A549 (cell line): ENCODE measurements at places on chromosomes 5 and 9. TPM values are rescaled to one million over a fixed set of nuclear protein-coding genes. Genes with fewer than 3 reads are reported as not detected.

DNA sequence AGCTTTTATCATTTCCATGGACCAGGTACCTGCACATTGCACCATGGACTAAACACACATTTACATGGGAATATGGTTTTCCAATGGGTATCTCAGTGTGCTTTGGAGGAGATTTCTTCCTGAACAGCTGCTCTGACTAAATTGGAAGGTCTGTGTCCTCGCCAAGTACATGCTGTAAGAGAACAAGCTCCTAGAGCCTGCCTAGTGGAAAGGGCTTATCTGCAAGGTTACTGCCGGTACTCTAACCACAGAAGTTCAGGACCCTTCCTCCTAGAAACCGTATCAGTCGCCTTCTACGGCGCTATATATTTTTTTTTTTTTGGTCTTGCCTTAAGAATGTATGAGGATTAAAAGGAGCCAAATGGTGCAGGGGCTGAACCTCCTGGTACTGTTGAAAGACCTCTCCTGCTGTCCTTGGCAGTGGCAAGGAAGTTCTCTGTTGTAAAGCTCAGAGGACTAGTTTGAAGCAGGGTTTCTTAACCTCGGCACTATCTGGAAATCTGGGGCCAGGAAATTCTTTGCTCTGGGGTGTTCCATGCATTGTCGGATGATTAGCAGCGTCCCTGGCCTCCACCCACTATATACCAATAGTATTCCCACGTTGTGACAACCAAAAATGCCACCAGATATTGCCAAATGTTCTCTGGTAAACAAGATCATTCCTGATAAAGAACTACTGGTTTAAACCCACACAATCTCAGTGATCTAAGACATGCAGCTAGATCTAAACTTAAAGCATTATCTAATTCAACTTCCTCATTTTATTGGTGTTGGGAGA lies 107.4 kb downstream of the FBXO38 start:
- DNase-seq, result no peak

- no peak for DNase-seq
These were observed 17.7 kb upstream of the FTMT start for GRCh38 chr5:121834021-121834420.

LCN12 gene
- 2.8 to 3.6 TPM (median 3.0 TPM) in 3 replicates for polyA plus RNA-seq

- DNase-seq, result no peak
These were observed 6.6 kb upstream of the PHYHD1 start for GRCh38 chr9:128913995-128914772.

GRCh38 chr5:107284822-107285525 lies 385.8 kb downstream of the EFNA5 start:
- DNase-seq, result peak; percentile 57

DMRT3 gene
- polyA plus RNA-seq, result not detected in 3 replicates

GRCh38 chr5:169873642-169874041 lies 106.7 kb downstream of the INSYN2B start:
- DNase-seq, result no peak

- no peak for DNase-seq
These were observed 16.4 kb upstream of the OMD start for GRCh38 chr9:92440751-92441046.

DNA sequence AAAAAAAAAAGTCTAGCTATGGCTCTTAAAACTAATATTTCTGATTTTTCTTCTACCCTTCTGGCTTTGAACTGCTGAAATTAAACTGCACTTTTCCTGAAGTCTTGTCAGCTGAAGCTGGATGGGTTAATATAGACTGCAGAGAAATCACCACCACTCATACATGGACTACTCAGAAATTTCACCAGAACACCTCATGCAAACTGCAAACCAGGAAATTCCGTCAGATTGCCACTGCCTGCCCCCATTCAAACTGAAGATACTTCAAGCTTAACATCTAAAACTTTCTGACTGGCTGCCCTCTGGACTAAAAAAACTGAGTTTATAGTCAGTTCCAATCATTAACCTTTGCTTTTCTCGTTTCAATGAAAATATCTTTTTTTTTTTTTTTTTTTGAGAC lies 11.6 kb upstream of the ANXA2R start:
- no peak for DNase-seq

- no peak for DNase-seq
These were observed 21.2 kb upstream of the ATOSB start for GRCh38 chr9:35136866-35137265.

DNA sequence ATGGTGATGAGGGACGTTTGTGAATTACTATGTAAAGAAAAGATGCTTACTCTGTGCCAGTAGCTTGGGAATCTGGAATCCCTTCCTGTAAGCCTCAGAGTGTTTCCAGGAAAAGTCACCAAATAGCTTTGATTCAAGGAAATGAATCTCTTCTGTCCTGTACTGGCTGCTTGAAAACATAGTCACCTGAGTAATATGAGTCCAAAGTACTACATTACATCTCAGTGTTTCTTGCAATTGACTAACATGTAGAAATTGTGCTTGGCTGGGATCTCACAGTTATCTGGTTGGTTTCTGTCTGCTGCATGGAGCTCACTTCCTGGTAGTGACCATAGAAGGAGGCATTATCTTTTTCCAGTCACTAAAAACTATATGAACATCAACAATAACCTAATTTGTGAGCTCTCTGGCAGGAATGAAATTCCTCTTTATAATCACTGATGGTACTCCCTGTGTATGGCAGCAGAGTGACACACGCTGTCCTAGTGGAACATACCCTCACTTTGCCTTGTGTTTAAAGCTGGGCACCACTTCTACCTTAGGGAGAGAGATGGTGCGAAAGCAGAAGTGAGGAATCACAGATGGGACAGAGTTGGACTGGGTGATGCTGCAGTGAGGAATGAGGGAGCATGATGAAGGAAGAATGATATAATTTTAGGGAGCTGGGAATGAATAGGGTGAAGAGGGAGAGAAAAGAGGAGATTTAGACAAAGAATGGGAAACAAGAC lies 568.5 kb downstream of the RAB3C start:
- peak; percentile 57 for DNase-seq

DNA sequence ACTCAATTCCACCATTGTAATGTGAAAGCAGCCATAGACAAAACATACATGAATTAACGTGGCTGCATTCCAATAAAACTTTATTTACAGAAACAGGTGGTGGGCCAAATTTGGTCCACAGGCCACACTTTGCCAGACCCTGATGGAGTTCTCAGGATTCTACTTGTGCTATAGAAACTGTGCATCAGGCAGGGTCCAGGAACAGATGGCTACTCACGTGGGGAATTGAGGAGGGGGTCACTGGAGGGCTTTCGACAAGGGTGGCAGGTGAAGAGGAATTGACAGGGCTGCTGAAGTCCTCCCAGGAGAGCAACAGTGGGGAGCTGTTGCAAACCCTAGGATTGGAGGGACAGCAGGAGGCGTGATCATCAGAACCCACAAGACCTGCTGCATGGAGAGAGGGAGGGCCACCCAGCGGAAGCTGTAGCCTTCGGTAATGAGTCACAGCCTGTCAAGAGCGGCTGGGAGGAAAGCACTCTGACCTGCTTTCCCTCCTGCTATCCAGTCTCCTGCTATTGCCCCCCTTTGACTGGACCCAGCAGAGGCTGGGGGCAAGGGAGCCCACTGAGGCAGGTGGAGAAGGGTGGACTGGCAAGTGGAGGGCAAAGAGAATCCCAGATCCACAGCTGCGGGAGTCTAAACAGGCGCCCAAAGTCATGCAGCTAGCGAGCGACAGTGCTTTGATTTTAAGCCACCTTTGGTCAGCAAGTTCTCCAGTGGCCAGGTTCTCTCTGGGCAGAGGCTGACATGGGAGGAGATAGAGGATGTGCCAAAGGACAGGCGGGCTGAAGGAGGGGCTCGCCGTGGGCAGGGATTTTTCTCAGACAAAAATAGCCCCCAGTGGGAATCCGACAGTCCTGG lies 138.3 kb upstream of the SMIM23 start:
- DNase-seq, result peak; percentile 55

GRCh38 chr9:35311891-35312639 lies 150.3 kb downstream of the UNC13B start:
- DNase-seq, result peak; percentile 3

- DNase-seq, result no peak
These were observed 120.5 kb downstream of the GADD45G start for GRCh38 chr9:89725271-89725670.

GRCh38 chr9:84754881-84755280 lies 85.4 kb downstream of the NTRK2 start:
- no peak for DNase-seq

GRCh38 chr5:22567983-22568382 lies 285.2 kb downstream of the CDH12 start:
- DNase-seq, result no peak

DNA sequence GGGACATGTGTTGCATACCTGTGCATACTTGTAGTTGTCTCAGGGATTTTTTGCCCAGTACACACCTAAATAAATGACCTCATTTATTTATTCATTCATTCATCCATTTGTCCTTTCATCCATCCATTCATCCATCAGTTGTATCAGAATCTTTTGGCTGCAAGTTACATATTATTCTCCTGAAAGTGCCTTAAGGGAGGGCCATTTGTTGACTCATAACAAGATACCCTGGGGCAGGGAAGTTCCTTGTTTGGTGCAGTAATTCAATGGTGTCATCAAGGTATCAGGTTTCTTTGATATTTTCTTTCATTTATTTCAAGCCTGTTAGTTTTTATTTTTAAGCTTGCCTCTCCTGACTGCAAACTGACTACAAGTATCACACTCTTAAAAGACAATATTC lies 597.9 kb upstream of the TLE4 start:
- DNase-seq, result peak; percentile 14

- no peak for DNase-seq
These were observed 649 bp downstream of the AP3B1 start for GRCh38 chr5:78293851-78294247.

CNTNAP3B gene
- polyA plus RNA-seq, result 13.6 to 17.7 TPM (median 14.4 TPM) in 3 replicates

DNA sequence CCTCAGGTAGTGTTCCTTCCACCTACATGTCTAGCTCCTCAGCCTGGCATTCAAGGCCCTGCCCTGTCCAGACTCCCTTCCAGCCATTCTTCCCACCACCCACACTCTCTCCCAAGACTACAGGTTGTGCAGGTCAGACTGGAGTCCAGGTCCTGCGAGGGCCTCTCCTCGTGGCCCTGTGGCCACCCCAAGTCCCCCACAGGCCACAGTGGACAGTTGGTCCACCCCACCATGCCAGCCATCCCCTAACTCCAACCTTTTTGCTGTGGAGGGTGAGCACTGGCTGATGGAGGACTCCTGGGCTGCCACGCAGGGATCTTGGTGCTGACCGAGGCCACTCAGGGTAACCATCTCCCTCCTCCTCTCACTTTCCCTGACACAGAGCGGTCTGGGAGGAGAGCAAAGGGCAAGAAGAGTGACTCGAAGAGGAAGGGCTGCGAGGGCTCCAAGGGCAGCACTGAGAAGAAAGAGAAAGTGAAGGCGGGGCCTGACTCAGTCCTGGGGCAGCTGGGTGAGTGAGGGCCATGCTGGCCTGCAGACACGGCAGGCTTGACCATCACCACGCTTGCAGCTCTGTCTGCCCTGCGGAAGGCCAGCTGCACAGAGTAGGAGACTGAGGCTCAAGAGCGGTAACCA lies 51.0 kb downstream of the JADE2 start:
- DNase-seq, result no peak

FOXD4L4 gene
- polyA plus RNA-seq, result 0.05 to 0.09 TPM in 2 of 3 replicates, not detected in the other

- no peak for DNase-seq
These were observed 19.0 kb upstream of the C1QTNF3 start for GRCh38 chr5:34061993-34062392.

CBY3 gene
- polyA plus RNA-seq, result not detected in 3 replicates

DNA sequence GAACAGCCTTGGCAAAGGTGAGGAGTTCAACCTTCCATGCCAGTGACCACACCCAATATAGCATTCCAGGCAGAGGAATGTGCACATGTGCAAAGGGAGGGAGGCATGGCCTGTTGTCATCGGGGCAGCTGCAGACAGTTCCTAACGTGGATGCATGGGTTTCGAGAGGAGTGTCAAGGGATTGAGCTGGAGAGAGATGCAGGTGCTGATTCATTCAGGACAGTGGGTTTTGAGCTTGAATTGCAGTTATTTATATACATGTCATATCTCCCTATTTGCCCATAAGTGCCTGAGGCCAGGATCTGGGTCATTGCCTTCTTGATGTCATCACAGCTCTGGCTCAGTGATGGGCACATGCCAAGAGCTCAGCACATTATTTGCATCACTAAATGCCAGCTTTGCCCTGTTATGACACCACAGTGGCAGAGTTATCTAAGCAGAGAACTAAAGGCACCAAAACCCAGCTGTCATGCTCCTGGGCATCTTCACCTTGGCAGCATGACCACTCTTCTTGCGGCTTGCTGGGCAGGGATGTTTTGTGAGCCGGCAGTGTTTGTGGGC lies 278.0 kb downstream of the NTRK2 start:
- DNase-seq, result peak; percentile 20

DNA sequence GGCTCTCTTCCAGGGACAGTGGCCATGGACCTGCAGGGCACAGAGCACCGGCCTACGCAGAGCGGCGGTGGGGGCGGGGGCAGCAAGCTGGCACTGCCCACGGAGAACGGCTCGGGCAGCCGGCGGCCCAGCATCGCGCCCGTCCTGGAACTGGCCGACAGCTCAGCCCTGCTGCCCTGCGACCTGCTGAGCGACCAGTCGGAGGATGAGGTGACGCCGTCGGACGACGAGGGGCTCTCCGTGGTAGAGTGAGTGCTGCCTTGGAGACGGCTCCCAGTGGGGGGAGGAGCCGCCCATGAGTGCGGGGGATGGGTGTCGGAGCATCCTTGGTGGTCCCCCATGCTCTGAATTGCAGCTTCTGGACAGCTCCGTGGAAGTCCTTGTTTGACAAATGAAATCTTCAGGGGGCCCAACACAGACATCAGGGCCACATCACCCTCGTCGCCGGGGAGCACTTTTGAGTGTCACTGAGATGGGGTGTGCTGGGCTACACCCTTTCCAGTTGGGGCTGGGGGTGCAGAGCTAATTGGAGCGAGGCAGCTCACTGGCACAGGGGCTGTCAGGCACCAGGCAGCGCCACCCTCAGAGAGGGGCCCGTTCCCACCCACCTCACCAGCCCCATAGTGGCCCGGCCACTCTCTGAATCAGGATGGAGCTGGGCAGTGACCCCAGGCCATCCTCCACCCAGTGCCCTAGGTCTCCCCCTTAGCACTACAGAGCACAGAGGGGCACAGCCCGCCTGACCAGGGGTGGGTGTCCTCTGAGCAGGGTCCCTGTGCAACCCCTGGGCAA lies 70.9 kb downstream of the KCNT1 start:
- no peak for DNase-seq

- no peak for DNase-seq
These were observed 252.6 kb downstream of the ACTL7B start for GRCh38 chr9:108603141-108603540.

GRXCR2 gene
- not detected in 3 replicates for polyA plus RNA-seq

NME5 gene
- not detected in 3 replicates for polyA plus RNA-seq

DNA sequence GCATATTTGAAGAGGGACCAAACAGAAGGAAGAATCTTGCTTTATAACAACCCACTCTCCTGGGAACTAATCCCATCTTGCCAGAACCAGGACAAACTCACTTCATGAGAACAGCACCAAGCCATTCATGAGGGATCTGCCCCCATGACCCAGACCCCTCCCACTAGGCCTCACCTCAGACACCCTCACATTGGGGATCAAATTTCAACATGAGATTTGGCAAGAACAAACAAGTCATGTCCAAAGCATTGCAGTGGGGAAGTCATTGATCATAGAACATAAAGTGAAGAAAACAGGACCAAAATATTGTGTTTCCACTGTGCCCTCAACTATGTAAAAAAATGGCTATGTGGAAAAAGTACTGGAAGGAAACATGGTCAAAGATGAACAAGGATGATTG lies 43.9 kb downstream of the MAP1B start:
- no peak for DNase-seq

PALM2AKAP2 gene
- 0.04 to 0.22 TPM (median 0.06 TPM) in 3 replicates for polyA plus RNA-seq

SH3TC2 gene
- polyA plus RNA-seq, result 0.30 to 0.55 TPM (median 0.34 TPM) in 3 replicates

CDKN2A gene
- polyA plus RNA-seq, result not detected in 3 replicates

- DNase-seq, result no peak
These were observed 8.4 kb downstream of the TGFBI start for GRCh38 chr5:136037001-136037705.

ANKRD55 gene
- 0.05 to 0.12 TPM (median 0.10 TPM) in 3 replicates for polyA plus RNA-seq
